GM23338 (cell line): ENCODE measurements at places on chromosomes 2 and 18. TPM values are rescaled to one million over a fixed set of nuclear protein-coding genes. Genes with fewer than 3 reads are reported as not detected.

DNA sequence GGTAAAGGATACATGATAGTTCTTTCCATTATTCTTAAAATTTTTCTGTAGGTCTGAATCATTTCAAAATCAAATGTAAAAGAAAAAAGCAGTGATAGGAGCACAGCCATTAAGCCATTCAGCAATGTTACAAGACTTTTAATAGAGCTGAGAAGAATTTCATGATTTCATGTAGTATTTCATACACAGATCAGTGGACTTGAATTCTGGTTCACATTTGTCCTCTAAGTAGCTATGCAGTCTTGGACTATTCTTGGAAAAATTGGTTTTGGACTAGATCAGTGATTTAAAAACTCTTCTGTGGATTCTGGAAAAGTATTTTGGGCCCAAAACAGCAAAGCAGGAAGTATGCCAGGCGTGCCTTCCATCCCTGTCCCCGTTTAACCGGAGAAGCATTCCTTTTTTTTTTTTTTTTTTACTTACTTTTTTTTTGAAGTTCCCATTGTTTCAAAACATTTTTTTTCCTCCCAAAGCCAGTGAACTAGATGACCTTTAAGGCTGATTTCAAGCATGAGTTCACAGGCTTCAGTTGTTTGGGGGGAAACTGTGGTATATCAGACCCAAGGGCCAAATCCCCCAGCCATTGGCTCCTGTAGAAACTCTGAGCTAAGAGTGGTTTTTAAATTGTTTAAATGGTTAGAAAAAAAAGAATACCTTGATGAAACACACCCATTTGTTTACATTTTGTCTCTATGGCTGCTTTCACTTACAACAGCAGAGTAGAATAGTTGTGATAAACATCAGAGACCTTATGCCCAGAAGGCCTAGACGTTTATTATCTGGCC, 17.5 kb upstream of the POLI start:
- DNase-seq: no peak

GRCh38 chr18:57052173-57052572, 94.7 kb upstream of the BOD1L2 start:
- peak; percentile 28 for DNase-seq

DNA sequence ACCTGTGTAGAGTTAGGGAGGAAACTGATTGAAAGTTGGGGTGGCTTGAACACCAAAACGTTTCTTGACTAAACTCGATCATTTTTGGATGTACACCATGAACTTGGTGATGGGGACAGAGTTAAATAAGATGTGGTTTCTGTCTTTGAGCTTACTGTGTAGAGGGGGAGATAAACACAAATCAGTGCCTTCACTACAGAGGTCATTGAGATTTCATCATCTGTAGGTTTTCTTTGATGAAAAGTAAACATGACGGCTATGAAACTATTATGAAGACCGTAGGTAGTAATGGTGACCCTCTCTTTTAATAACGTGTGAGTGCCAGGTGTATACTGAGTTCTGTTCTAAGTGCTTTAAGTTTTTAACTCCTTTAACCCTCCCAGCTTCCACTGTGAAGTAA, 6.5 kb downstream of the LCLAT1 start:
- DNase-seq: no peak

- no peak for DNase-seq
These were observed 38.7 kb downstream of the PXDN start for GRCh38 chr2:1705557-1706076.

- no peak for DNase-seq
These were observed 9.9 kb downstream of the BMP10 start for GRCh38 chr2:68861330-68861729.

- DNase-seq: no peak
These were observed 49.5 kb upstream of the ACAA2 start for GRCh38 chr18:49862656-49863385.

- DNase-seq: no peak
These were observed 715.4 kb upstream of the ZEB2 start for GRCh38 chr2:145235312-145235711.

DNA sequence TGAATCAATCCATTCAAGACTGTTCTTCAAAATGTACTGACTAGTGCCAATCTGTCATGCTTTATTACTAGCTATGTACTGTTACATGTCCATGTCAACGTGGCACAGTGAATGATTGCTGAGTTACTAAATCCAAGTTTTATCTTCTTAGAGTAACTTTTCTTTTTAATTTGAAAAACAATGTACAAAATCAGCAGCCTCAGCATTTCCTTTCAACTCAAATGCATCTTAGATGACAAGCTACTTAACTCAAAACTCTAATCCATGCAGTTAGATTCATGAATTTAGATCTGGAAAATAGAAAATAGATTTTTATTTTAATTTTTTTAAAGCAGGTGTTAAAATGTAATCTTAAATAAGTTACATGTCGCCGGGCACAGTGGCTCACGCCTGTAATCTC, 174.2 kb downstream of the CAPN13 start:
- no peak for DNase-seq

DNA sequence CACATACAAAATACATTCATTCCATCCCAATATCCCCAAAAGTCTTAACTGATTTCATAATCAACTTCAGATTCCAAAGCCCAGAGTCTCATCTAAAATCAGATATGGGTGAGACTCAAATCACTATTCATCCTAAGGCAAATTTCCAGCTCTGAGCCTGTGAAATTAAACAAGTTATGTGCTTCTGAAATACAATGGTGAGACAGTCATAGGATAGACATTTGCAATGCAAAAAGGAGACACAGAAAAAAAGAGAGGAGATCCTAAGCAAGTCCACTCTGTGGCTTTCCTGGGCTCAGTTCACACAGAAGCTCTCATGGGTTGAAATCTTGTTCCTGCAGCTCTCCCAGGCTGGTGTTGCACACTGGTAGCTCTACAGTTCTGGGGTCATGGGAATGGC, 18.3 kb downstream of the ZNF892 start:
- DNase-seq: no peak

DNA sequence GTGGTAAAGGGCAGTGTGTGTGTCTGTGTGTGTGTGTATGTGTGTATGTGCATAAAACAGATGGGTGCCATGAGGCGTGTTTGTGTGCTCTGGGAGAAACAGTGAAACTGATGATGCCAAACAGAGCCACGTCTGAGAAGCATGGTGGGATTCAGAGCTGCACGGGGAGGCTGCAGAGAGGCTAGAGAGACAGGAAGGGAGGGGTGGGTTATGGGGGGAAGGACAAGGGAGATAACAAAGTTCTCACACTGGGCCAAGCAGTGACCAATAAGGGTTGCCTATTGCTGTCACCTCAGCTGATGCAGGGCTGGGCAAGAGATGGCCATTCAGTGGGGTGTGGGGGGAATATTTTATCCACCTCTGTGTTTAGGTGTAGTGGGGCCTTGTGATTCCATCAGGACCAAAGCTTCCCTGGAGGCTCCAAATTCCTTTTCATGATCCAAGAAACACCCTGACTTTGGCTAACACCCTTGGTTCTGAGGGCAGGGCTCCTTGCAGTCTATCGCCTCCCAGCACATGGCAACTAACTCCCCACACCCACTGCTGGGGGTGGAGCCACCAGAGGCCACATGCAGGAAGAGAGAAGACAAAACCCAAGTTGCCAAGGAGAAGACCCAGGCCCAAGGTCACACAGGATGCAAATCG, 54.2 kb upstream of the POMC start:
- no peak for DNase-seq

- no peak for DNase-seq
These were observed 268.7 kb upstream of the ATP5MC3 start for GRCh38 chr2:175450029-175450760.

DNA sequence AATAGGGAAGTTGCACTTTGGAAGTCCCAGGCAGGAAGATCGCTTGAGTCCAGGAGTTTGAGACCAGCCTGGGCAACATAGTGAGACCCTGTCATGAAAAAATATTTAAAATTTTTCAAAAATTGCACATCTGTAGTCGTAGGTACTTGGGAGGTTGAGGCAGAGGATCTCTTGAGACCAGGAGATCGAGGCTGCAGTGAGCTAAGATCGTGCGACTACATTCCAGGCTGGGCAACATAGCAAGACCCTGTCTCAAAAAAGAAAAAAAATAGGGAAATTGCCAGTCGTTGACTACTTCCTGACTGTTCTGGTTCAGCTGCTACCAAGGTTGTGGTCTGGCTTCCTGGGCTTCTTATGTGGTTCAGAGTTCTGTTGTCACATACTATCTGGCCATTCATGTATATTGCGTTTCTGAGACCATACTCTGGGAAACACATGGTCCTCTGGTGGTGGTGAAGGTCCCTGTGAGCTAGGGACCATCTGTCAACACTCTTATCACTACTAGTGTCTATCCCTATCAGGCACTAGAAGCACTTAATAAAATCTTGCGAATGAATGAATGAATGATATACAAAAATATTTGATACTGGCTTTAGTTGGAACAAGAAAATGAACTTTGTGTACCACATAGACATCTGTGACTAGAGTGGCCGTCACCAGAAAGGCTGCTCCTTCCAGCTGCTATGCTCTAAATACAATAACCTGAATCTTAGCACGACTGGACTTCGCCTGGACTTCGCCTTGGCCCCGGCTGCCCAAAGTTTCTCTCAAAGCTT, 861 bp upstream of the KLHL23 start:
- DNase-seq: no peak

DNA sequence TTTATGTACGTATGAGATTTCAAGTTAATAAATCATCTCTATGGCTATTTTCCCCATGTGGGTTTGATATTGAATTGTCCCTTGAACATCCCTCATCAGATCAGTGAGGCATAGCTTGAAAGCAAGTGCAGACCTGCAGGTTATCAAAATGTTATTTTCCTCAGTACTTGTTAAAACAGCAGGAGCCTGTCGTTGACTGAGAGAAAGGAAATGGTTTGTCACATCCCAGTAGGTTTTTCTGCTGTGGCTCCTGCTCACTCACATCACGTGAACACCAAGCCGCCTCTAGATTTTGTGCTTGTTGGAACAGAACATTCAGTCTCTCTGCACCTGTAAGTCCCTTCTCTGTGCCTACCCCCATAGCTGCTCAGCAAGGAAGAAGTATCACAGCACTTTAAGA, 340.3 kb downstream of the CELF4 start:
- no peak for DNase-seq

GRCh38 chr2:64514008-64514407, 10.1 kb upstream of the AFTPH start:
- DNase-seq: no peak

DNA sequence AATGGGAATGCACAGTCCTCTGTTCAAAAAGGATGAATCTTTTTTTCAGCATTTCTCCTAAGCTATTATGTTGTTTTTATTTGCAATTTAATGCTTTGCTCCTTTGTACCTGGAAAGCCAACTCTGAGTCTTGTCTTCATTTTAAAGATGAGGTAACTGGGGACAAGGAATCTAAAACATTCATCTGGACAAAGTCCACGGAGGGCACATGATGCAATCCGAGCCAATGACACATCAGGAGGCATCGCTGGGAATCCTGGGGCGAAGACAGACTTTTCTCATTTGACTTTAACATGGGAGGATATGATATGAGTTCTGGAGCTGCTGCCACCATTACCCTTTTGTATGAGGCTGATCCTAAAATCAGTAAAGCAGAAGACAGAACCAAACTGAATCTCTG, 116.5 kb upstream of the REG3G start:
- DNase-seq: no peak

- no peak for DNase-seq
These were observed 147.2 kb upstream of the L3MBTL4 start for GRCh38 chr18:6561862-6562291.

DNA sequence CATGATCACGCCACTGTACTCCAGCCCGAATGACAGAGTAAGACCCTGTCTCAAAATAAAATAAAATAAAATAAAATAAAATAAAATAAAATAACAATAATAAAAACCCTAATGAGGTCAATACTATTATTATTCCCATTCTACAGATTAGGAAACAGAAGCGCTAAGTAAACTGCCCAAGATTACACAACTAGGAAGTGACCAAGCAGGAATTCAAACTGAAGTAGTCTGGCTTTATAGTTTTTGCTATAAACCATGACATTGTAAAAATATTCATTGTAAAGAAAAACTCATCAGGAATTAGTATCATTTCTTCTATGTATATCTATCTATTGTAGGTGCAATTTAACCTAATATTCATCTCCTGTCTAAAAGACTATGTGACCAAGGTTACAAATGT, 1.2 kb downstream of the PLEKHM3 start:
- no peak for DNase-seq

DNA sequence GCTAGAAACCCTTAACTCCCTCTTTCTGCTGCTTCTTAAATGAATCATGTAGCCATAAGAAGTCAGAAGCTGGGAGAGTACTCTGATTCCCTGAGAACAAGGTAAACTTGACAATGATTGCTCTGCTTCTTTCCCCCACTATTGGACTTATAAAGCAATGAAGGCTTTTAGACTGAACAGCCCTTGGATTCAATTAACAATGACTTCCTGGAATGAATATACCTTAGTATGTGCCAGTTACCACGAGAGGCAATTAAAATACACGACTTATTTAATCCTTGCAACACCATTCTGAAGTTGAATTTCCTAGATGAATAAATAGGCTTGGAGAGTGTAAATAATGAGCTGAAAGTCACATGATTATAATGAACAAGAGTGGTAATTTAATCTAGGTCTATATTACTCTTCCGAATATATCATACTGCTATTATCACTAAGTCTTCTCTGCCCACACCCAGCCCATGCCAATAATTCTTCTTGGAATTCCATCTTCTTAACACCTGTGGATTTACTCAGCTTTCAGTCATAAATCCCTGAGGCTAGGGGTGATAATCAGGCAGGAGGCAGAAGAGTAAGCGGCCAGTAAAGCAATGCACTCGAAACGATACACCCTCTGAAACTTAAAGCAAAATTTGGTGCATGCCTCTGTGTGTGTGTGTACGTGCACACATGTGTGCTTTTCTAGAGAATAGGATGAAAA, 170.2 kb downstream of the ATAD2B start:
- DNase-seq: no peak

DNA sequence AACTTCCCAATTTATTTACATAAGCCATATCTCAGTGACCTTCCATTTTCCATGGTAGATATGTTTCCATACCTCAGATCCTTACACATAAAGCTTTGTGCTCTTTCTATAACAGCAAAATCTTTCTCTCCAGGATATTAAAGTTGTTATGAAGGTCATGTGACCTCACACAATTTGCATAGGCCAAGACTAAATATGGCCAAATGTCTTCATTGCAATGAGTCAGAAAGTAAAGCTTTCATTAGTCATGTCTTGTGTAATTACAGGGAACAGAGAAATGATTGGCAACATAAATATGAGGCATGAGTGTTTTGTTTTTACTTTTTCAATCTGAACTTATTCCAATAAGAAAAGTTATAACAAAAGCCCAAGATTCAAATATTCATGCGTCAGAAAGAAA, 243.5 kb downstream of the ASXL3 start:
- DNase-seq: no peak

DNA sequence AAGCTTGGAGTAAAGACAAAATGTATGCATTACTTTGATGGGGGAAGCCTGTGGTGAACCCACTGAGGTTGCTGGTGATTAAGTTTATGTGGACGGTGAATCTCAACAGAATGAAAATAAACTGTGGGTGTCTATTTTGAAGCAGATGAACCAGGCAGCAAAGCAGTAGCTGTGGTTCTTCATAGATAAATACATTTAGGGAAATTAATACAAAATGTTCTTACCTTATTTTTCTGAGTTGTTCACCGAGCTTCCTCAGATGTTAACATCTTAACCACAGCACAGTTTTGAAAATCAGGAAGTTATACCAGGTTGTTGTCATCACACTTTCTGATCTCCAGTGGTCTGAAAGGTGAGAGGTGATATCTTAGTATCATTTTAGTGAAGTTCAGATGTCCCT, 53.9 kb downstream of the NCK2 start:
- DNase-seq: no peak

Gene MALT1
- total RNA-seq: 16.3 and 18.8 TPM in 2 replicates

Gene ABCG8
- total RNA-seq: 0.31 and 0.35 TPM in 2 replicates

Gene NHEJ1
- 25.2 and 30.6 TPM in 2 replicates for total RNA-seq

Gene UGT1A3
- total RNA-seq: not detected in 2 replicates

Gene PRKRA
- 63.8 and 67.1 TPM in 2 replicates for total RNA-seq

Gene ERFE
- 2.5 and 3.3 TPM in 2 replicates for total RNA-seq

Gene NDC80
- total RNA-seq: 36.6 and 38.9 TPM in 2 replicates
